Brain (organoid and tissue), 16 donors: ENCODE measurements at places on chromosomes 2 and 18.

- peak; percentile 85 for DNase-seq
Observed at GRCh38 chr2:132415915-132416722, 486 bp upstream of the GPR39 start.

GRCh38 chr2:158556124-158556523 lies 99.4 kb downstream of the PKP4 start:
- DNase-seq: no peak

DNA sequence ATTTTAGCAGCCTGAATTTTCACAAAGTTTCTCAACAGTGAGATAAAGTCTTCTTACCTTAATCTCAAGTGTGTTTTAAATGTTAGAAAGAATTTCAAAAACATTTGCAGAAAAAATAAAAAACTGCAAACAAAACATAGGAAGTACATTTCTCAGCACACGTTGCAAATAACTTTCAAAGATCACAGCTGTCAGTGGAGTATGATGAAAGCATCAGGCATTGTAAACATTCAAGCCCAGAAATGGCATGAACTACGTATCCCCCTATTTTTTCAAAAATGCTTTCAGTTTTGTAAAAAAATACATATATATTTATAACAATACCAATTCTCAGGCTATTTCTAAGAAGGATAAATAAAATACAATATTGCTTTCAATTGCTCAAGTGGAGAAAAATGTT lies 320.6 kb upstream of the TFPI start:
- DNase-seq: no peak

- no peak for DNase-seq
Observed at GRCh38 chr2:100518801-100519200, 44.0 kb upstream of the PDCL3 start.

GRCh38 chr2:233795735-233796171 lies 17.6 kb downstream of the MROH2A start:
- no peak for DNase-seq

GRCh38 chr2:17792515-17792914 lies 23.7 kb upstream of the MSGN1 start:
- DNase-seq: no peak

DNA sequence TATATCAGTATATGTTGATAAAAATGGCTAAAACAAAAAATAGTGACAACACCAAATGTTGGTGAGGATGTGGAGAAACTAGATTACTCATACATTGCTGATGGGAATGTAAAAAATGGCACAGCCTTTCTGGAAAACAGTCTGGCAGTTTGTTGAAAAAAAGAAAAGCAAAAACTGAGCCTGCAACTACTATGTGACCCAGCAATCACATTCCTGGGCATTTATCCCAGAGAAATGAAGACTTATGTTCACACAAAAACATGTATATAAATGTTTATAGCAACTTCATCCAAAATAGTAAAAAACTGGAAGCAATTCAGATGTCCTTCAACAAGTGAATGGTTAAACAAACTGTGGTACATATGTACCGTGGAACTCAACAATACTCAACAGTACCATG lies 7.5 kb upstream of the KDSR start:
- DNase-seq: no peak
